Stimulated activated CD8-positive, alpha-beta memory T cell treated with anti-CD3 and anti-CD28 coated beads, Interleukin-7, amount 100 ng/mL, for 48 hours (primary cell): ENCODE measurements at places on chromosomes 6 and 20.

DNA sequence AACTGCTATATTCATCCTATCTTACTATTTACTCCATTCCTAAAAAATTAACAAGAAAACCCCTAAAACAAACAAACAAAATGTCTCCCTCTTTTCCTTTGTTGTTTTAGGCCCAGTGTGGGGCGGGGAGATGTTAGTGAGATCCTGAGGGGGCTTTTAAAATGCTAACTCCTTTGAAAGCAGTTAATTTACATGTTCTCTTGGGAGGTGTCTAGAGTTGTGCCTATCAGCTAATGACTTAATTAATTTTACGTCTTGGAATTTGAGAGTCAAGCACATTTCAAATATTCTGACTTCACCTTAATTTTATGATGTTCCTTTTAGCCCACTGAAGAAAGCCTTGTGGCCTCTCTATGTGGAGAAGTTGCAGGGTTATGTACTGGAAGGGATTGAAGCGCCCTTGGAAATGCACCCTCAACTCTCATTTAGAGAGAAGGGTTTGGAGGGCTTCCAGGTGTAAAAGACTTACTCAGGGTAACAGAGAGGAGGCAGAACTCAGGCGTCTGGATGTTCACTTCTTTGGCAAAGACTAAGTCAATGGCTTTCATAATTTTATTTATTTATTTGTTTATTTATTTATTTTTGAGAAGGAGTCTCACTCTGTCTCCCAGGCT is 4.9 kb downstream of the SASH1 start:
- no peak for DNase-seq

DNA sequence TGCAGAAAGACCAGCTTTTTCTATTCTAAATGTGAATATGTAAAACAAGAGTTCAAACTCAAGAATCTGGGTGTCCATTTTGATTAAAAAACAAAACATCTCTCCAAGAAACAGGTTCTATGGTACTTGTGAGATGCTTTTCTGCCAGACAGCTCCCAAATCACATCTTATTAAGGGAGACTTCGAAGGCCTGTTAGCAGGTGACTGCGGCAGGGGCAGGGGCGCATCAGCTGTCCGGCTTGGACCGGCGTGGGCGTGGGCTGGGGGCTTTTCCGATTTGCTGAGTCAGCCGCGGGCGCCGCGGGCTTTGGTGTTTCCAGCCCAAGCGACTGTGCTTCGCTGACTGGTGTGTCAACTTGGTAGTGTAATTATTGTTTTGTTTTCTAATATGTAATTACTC is 32.6 kb downstream of the TFAP2A start:
- no peak for DNase-seq

DNA sequence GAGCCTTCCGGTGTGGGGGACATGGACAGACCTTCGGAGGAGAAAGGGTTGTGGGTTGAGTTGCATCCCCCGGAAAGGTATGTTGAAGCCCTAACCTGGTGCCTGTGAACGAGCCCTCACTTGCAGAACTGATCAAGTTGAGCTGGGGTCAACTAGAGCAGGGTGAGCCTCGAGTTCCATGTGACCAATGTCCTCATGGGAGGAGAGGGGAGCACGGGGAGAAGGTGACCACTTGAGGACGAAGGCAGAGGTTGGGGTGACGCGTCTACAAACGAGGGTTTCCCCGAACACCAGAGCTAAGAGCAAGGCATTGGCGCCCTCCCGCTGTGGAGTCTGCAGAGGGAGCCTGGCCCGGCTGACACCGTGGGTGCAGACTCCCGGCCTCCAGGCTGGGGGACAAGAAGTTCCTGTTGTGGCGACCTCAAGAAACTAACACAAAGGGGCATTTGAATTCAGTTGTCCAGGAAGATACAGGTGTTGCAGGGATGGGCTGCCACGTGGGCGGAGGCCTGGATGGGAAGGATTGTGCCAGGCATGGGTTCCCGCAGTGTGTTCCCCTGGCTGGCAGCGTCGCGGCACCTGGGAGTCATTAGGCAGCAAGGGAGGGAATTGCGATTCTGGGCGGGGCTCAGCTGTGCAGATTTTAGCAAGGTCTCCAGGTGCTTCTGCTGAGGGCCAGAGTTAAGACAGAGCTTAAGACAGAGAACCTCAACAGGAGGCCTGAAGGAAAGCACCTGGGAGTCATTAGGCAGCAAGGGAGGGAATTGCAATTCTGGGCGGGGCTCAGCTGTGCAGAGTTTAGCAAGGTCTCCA is 20.4 kb upstream of the UNC93A start:
- DNase-seq = no peak

GRCh38 chr20:63968928-63969760 is 586 bp downstream of the ZNF512B start:
- no peak for DNase-seq

GRCh38 chr6:37368961-37369320 is 15.2 kb downstream of the RNF8 start:
- DNase-seq = no peak

DNA sequence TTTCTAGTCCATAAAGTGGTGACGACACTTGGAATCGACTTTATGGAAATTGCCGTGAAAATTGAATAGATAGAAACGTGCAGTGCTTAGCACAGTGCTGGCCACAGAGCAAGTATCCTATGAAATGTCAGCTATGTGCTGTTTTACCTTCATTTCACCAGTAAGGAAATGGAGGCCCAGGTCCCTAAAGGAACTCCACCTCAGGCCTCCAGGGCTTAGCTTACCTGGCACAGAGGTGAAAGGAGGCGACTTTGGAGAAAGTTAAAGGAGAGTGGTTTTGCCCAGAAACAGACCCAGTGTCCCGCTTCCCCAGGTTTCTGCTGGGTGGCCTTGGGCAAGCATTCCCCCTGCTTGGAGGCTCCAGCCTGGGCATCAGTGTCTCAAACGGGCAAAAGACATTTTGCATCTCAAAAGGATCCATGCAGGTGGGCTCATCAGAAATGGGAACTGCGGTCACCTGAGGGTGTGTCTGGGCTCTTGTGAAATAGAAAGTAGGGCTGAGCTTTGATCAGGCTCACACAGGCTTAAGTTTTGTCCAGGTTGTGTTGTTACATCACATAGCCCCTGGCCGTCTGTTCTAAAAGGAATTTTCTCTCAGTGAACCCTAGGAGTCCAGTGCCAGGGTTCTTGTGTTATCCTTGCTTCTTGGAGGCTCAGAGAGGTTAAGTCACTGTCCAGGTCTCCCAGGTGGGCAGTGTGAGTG is 6.8 kb upstream of the TULP1 start:
- no peak for DNase-seq

GRCh38 chr6:166417285-166417691 is 34.5 kb upstream of the MPC1 start:
- DNase-seq = no peak

- DNase-seq = no peak
Observed at GRCh38 chr6:24251339-24251738, 106.5 kb downstream of the DCDC2 start.

DNA sequence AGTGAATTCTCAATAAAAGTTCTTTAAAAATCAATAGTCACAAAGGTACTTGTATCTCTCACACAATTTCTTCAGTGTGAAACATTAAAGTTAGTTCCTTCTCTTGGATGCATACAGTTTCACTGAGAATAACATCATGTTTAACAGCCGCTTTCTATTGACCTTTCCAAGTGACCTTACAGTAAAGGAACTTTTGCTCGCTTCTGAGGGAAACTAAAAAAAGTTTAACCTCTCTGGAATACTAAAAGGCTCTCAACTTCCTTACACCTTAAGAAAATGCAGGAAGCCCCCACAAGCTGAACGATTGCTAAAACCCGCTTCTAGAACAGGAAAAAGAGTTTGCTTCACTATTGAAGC is 1.3 kb downstream of the RRAGD start:
- DNase-seq = no peak

DNA sequence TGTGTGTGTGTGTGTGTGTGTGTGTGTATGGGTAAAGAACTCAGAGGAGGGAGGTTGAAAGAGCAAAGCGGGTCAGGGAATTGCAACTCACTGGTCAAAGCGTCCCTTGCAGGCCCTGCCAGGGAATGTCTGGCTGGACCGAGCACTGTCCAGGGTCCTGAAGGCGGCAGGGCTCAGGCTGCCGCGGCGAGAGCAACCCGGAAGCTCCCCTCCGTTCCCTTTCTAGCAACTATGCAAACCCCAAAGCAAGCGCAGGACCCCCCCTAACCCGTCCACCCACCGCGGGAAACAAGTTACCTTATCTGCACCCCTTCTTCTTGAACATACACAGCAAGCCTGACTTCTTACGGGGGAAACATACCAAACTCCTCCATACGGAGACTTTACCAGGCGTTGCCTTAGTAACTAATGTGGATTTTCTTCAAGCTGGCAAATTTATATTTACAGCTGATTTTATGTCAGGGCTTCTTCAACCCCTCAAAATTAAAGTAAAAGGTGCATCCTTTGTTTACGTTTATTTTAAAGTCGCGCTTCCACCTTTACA is 538 bp upstream of the GRM1 start:
- no peak for DNase-seq

- DNase-seq = no peak
Observed at GRCh38 chr20:48192109-48192508, 406.8 kb upstream of the SULF2 start.

DNA sequence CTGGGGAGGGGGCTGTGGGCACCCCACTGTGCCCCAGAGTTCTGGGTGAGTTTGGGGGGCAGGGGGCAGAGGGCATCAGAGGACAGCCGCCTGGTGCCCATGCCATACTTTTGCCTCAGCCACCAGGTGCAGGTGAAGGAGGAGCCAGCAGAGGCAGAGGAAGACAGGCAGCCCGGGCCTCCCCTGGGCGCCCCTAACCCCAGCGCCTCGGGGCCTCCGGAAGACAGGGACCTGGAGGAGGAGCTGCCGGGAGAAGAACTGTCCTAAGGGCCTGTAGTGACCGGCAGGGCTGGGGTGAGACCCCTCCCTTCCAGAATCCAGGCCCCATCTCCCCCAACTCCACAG is 39.6 kb upstream of the MDFI start:
- no peak for DNase-seq

- no peak for DNase-seq
Observed at GRCh38 chr6:170067923-170068360, 222.9 kb downstream of the DLL1 start.

GRCh38 chr6:33716890-33717632 is 5.6 kb upstream of the UQCC2 start:
- no peak for DNase-seq

- DNase-seq = no peak
Observed at GRCh38 chr20:47783828-47784598, 1.3 kb downstream of the SULF2 start.

GRCh38 chr6:99416226-99416625 is 8.9 kb downstream of the PNISR start:
- no peak for DNase-seq

GRCh38 chr20:18388860-18389259 is 78.0 kb downstream of the DZANK1 start:
- no peak for DNase-seq

GRCh38 chr20:52251136-52251700 is 59.6 kb upstream of the ZFP64 start:
- no peak for DNase-seq

- no peak for DNase-seq
Observed at GRCh38 chr6:7087066-7087465, 20.7 kb upstream of the RREB1 start.

GRCh38 chr6:83126807-83127206 is 59.3 kb downstream of the DOP1A start:
- DNase-seq = no peak

DNA sequence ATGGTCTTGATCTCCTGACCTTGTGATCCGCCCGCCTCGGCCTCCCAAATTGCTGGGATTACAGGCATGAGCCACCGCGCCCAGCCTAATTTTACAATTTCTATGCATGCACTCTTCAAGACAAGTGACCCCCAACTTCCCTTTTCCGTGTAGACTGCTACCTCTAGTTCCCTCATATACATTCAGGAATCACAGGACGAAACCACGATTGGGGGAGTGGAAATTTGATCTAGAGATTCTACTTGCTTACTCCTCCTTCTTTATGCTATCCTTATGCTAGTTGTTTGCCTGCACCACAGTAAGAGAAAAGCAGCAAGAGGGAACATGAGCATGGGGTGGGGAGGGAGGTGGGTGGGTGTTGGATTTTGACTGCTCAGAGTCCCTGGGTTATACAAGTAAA is 34.9 kb downstream of the OSTM1 start:
- DNase-seq = no peak

GRCh38 chr6:101992286-101992685 is 598.8 kb downstream of the GRIK2 start:
- no peak for DNase-seq

GRCh38 chr6:21332660-21333059 is 260.9 kb upstream of the SOX4 start:
- DNase-seq = no peak

DNA sequence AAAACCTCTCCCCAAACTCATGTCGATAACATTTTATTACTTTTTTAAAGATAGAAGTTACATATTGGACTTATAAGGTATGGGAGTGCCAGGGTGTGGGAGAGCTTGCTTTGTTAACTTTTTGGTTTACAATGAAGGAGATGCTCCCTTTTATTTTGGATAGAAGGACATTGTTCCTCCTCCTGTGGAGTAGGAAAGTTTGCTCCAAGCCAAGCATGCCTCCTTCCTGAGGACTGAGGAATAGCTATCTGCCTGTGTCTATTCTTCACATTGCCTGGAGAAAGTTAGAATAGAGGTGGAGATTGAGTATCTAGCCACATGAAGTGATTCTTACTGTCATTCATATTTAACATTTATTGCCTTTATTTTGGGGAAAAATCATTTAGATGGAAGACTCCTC is 71.9 kb downstream of the EYA4 start:
- DNase-seq = no peak

- DNase-seq = no peak
Observed at GRCh38 chr6:148407372-148407771, 64.7 kb downstream of the SASH1 start.

- DNase-seq = no peak
Observed at GRCh38 chr6:50848989-50849795, 30.5 kb downstream of the TFAP2B start.

- no peak for DNase-seq
Observed at GRCh38 chr6:14278446-14278845, 160.9 kb downstream of the CD83 start.

GRCh38 chr6:35260591-35261570 is 1.3 kb downstream of the ZNF76 start:
- no peak for DNase-seq

DNA sequence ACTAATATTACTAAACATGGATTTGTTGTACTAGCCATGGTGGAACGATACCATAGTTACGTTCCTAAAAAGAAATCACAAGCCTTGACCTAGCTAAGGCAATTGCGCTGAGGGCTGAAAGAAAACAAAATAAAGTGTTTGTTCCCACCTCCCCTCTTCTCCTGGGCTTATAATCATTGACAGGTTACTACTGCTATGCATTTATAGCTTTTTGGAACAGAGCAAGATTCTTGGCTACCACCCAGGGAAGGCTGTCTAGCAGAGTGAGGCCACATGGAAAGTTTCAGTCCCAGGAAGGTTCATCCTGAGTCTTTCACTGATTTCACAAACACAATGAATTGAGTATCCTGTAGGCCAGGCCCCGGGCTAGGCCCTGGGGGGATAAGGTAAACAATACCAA is 84.6 kb downstream of the TMEM170B start:
- no peak for DNase-seq

DNA sequence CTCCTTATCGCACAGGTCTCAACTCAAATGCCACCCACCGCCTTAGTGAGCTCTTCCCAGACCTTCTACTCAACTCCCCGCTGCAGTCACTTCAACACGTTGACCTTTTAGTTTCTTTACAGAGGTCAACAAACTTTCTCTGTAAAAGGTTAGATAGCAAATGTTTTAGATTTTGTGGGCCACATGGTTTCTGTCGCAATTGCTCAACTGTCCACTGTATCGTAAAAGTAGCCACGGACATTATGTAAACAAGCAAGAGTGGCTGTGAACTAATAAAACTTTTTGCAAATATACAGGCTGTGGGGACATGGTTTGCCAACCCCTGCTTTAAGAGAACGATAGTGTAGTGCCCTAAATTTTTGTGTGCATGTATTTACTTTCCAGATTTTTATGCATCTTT is 247.6 kb upstream of the TSHZ2 start:
- DNase-seq = no peak
